GM12878 (cell line): ENCODE measurements at places on chromosomes 11 and 22.

GRCh38 chr22:31295360-31295759, 3.1 kb upstream of the PIK3IP1 start:
- no peak overlapping the region for H3K27ac ChIP-seq
- no peak for DNase-seq
- H3K4me3 ChIP-seq, result no peak overlapping the region
- H3K27me3 ChIP-seq, result no peaks in the 10 kb centered on the region
- H3K36me3 ChIP-seq, result no peaks in the 10 kb centered on the region

- no peak overlapping the region for H3K27ac ChIP-seq
- no peak overlapping the region for H3K4me3 ChIP-seq
- no peak for DNase-seq
- H3K27me3 ChIP-seq, result no peaks in the 10 kb centered on the region
- no peaks in the 10 kb centered on the region for H3K4me1 ChIP-seq
These were observed 29.0 kb downstream of the CSNK2A3 start for GRCh38 chr11:11324090-11324489.

DNA sequence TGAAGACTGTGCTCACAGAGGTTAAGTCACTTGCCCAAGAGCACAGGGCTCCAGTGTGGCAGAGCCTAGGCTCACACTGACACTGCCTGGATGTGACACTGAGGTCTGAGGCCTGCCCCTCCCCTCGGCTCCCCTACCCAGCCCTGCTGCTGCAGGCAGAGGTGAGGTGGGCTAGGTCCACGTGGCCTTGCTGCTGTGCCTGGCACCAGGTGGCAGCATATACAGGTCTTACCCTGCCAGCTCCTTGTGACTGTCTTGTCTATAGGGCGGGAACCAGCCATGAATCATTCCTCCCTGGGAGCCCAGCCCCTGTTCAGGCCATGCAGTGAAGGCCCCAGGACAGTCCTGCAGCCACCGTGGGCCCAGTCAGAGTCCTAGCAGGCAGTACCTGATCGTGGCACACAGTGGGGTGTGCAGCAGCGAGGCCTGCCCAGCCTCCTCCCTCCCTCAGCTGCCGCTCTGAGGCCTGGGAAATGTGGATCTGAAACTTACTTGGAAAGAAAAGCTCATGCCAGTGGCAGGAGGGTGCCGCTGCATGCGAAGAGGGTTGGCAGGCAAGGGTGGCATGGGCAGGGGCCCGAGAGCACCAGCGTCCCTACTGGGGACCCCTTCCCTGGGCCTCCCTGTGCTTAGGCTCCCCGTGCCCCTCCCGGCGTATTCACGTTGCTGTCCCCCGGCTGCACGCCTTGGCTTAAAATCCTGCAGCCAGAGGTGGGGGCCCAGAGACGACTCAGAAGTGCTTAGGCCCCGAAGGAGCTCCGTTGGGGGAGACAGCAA, 1.2 kb upstream of the CERK start:
- H3K4me3 ChIP-seq, result peak overlapping the region; percentile 64
- H3K36me3 ChIP-seq, result no peaks in the 10 kb centered on the region
- no peak for DNase-seq
- H3K27ac ChIP-seq, result no peak overlapping the region
- H3K27me3 ChIP-seq, result no peaks in the 10 kb centered on the region
- H3K4me1 ChIP-seq, result peaks cover 29% of the 10 kb centered on the region

- no peak for DNase-seq
- H3K27me3 ChIP-seq, result no peaks in the 10 kb centered on the region
These were observed 195.4 kb downstream of the DCDC1 start for GRCh38 chr11:31173926-31174680.

- no peak overlapping the region for H3K4me3 ChIP-seq
- H3K4me1 ChIP-seq, result peaks cover 5% of the 10 kb centered on the region
- no peak overlapping the region for H3K27ac ChIP-seq
- peaks cover 8% of the 10 kb centered on the region; the same call in 1 of the 2 replicates for H3K36me3 ChIP-seq
- no peaks in the 10 kb centered on the region for H3K27me3 ChIP-seq
These were observed 28.7 kb downstream of the IGHMBP2 start for GRCh38 chr11:68932358-68932757.

DNA sequence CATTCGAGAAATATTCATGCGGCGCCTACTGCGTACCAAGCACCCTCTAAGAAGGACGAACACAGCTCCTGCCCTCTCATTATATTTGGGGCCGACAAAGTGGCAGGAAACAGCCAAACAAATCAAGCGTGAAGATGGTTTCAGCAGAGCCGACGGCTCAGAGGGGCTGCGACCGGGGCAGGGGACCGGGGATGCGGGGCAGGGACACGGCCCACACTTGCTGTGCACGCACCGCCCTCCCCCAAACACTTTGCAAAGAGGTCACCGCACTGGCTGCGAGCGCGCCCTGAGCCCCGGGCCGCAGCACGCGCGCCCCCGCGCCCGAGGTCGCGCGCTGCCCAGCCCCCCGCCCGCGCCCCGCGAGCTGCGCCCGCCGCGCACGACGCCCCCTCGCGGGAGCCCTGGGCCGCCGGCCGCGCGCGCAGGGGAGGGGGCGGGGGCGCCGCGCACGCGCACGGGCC, 255 bp upstream of the SYNGR1 start:
- H3K4me3 ChIP-seq, result peak overlapping the region; percentile 49; the same call in 1 of the 2 replicates
- H3K27me3 ChIP-seq, result no peaks in the 10 kb centered on the region; the same call in 1 of the 2 replicates

DNA sequence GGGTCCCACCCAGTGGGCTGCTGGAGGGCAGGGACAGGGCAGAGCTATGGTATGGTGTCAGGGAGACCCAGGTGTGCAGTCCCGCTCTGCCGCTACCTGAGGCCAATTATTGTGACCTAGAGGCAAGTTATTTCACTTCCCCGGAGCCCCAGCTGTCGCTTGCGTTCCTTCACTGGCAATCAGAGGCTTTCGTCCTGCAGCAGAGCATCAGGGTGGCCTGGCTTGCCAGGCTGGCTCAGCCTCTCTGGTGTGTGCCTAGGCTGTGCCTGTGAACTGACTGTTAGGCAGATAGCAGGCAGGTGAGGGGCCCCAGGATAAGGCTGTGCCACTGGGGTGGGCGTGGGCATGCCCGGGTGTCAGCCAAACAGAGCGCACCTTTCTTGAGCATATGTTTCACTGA, 31.4 kb downstream of the GLB1L2 start:
- DNase-seq, result no peak
- no peaks in the 10 kb centered on the region for H3K4me1 ChIP-seq
- H3K36me3 ChIP-seq, result no peaks in the 10 kb centered on the region
- no peak overlapping the region for H3K27ac ChIP-seq

DNA sequence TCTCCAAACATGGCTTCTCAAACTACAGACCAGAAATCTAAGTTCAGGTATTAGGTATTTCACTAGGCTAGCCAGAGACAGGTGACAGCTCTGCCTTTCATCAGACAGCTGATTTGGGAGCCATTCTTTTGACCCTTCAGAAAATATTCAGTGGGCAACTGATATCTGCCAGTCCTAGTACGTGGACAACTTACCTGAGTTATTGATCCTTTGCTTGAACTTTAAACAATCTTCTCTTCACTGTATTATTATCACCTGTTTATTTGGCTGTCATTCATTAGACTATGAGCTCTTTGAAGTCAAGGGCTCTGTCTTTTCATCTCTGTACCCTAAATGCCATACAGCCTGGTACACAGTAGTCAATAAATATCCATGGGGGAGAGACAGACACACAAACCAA, 17.2 kb downstream of the TRIM66 start:
- no peaks in the 10 kb centered on the region for H3K36me3 ChIP-seq
- no peak overlapping the region for H3K4me3 ChIP-seq
- no peak for DNase-seq
- H3K27ac ChIP-seq, result no peak overlapping the region

DNA sequence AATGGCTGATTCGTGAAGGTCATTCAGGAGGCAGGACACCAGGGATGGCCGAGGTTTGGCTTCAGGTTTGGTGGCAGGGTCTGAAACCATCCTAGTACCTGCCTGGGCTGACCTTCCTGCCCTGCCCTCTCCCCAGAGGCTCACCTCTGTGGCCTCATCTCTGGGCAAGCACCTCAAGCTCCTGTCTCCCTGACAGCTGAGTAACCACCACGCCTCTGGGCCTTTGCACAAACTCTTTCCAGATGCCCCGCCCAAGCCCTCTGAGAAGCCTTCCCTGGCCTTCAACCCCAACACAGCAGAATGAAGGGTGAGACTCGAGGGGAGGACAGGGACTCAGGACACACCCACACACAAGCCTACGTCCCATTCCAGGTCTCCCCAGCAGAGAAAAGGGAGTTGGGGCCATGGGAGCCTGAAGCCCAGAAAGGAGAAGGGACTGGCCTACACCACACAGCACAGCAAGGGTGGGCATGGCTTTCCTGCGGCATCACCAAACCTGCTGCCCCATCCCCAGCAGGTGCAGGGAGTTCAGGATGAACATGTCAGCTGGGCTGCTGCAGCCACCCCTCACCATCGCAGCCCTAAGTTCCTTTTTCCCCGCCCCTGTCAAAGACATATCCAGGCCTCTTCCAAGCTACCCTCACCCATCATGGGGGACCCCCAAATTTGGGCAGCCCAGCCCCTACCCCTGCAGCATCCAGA, 2.4 kb downstream of the SHISA8 start:
- H3K36me3 ChIP-seq, result no peaks in the 10 kb centered on the region; the same call in 1 of the 2 replicates
- no peak overlapping the region for H3K27ac ChIP-seq
- no peak for DNase-seq
- no peak overlapping the region for H3K4me3 ChIP-seq
- H3K4me1 ChIP-seq, result peaks cover 27% of the 10 kb centered on the region
- peaks cover 12% of the 10 kb centered on the region for H3K27me3 ChIP-seq

DNA sequence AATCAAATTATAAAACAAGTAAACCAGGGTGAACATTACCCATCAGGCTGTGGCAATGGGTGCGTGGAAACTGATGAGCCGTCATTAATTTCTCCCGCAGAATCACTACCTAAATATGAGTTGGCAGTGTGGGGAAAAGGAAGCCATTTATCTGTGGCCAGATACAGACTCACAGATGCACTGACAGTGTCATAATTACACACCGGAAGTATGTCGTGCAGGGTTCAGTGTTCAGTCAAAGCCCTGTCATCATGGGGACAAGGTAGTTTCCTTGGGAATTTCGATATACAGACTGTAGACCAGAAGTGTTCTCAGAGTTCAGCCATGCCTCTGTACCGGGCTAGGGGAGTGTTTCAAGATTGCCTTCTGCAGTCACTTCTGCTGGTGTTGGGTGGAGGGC, 119.2 kb upstream of the SEZ6L start:
- no peak for DNase-seq

DNA sequence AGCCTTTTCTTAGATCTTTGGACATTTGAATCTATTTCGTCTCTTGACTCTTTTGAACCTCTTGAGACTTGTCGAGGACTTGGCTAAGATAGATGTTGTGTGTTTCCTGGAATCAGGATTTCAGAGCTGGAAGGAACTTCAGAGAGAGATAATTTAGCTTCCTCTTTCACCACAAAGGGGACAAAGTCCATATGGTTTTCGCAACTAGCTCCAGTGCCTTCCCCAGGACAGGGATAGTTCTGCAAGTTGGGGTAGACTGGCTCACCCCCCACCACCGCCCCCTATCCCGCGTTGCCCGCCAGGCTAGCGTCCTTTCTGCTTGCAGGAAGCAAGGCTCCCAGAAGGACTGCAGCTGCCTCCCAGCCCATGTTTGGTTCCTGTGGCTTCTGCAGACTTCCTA, 75.7 kb upstream of the MYO18B start:
- no peaks in the 10 kb centered on the region for H3K27me3 ChIP-seq
- no peak for DNase-seq
- no peak overlapping the region for H3K27ac ChIP-seq
- no peaks in the 10 kb centered on the region for H3K4me1 ChIP-seq
- no peak overlapping the region for H3K4me3 ChIP-seq

DNA sequence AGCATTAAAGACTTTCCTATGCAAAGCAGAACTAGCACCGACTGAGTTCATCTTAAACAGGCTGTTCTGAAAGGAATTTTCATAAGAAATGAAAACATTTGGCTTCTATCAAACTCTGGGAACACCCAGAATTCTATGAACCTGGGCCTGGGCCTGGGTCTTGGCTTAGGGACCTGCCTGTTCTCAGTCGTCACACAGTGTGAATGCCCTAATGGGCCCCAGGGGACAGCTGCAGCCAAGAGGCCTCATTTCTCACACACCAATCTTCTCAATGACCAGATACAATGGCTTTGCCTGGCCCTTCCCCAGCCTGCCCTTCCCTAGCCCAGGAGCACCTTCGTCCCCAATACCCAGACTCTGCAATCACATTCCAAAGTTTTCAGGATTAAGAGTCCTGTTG, 234.9 kb upstream of the ARHGAP20 start:
- no peaks in the 10 kb centered on the region for H3K36me3 ChIP-seq
- no peaks in the 10 kb centered on the region for H3K27me3 ChIP-seq
- H3K27ac ChIP-seq, result no peak overlapping the region
- H3K4me1 ChIP-seq, result peaks cover 3% of the 10 kb centered on the region
- no peak for DNase-seq

GRCh38 chr11:123197711-123198110, 2.7 kb upstream of the CLMP start:
- H3K27me3 ChIP-seq, result peaks cover 42% of the 10 kb centered on the region
- DNase-seq, result no peak
- H3K36me3 ChIP-seq, result no peaks in the 10 kb centered on the region
- H3K4me1 ChIP-seq, result no peaks in the 10 kb centered on the region

GRCh38 chr22:46684706-46685105, 53.3 kb downstream of the CERK start:
- H3K4me1 ChIP-seq, result peaks cover 26% of the 10 kb centered on the region
- peak; percentile 40 for DNase-seq
- H3K4me3 ChIP-seq, result no peak overlapping the region
- peaks cover 4% of the 10 kb centered on the region for H3K36me3 ChIP-seq
- H3K27me3 ChIP-seq, result no peaks in the 10 kb centered on the region
- no peak overlapping the region for H3K27ac ChIP-seq

DNA sequence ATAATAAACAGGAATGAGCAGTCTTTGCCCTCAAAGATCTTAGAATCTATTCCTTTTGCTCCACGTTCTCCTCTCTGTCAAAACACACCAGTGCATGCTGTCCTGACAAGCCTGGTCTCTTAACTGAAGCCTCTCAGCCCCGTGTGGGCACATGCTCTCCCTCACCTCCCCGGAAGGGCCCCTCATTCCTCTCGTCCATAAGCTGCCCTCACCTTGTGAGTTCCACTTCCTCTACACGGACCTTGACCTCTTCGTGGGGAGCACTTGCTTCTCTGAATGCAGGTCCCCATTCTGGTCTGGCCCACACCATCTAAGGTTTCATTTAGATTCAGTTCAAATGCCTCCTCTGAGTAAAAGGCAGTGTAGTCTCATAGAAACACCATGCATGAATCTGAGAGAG, 412.3 kb upstream of the SYN3 start:
- peak overlapping the region; percentile 99 for H3K27ac ChIP-seq
- no peaks in the 10 kb centered on the region for H3K27me3 ChIP-seq
- H3K4me3 ChIP-seq, result peak overlapping the region; percentile 20; the same call in 1 of the 2 replicates
- H3K36me3 ChIP-seq, result no peaks in the 10 kb centered on the region

DNA sequence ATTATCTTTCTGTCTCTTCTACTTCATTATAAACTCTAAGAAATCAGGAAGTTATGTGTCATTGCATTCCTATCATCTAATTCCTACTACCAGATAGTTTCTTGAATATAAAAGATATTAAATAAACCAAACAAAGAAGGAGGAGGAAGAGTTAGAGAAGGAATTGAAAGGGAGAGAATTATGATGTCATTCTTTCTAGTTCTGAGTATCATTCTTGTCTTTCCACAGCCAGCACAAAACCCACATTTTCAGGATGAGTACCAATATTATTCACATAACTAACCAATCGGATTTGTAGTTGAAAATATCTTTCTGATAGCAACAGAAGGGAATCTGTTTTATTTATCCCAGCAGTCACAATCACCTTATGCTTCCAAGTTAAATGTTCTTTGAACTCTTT, 13.3 kb downstream of the MS4A13 start:
- no peak overlapping the region for H3K4me3 ChIP-seq
- peaks cover 9% of the 10 kb centered on the region for H3K4me1 ChIP-seq
- H3K27ac ChIP-seq, result no peak overlapping the region
- H3K36me3 ChIP-seq, result no peaks in the 10 kb centered on the region
